ENCODE measurements at places on chromosomes 5 and 9.

DNA sequence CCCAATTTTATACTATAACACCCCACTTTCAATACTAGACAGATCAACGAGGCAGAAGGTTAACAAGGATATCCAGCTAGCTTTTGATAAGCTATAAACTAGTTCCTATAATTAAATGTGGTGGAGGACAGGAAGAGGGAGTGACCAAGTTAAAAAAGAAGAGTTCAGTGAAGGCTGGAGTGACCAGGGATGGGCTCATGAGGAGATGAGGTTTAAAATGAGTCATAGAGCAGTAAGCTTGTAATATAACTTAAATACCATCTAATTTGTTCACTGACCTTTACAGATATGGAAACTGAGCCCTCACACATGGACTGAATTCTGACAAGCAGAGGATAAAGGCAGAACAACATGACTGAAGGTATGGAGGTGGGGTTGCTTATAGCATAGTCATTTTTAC, 284.5 kb downstream of the SPATA31D1 start:
- no peak for DNase-seq

GRCh38 chr5:180646289-180646962, 3.0 kb downstream of the FLT4 start:
- no peak for DNase-seq

DNA sequence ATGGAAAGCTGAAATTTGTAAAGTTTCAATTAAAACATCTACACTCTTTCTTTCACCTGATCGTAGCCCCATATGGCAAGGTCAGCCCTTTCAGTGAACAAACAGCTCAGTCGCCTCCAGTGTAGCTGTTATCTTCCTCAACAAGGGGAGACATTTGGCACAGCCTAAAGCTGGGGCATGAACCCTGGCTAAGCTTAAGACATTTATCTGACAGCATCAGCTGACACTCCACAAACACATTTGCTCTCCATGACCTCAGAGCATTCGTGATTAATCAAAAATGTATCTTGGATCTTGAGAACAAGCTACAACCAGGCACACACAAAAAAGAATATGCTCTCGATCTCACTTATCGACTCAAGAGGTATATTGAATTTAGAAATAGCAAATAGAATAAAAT, 67.3 kb downstream of the POU5F2 start:
- DNase-seq: no peak

DNA sequence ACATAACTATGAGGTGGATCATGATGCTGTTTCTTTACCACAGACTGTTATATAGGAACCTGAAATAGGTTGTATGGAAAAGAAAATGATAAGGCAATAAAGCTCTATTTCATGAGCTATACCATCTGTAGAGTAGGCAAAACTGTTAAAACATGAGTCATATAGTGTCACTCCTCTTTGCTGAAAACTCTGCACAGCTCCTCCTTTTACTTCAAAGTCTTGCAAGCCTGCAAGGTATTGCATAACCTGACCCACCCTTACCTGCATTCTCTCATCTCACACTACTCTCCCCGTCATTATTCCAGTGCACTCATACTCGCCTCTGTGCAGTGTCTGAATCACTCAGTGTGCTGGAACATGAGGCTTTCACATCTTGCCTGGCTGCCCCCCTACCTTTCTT, 790.1 kb downstream of the EFNA5 start:
- DNase-seq: no peak

DNA sequence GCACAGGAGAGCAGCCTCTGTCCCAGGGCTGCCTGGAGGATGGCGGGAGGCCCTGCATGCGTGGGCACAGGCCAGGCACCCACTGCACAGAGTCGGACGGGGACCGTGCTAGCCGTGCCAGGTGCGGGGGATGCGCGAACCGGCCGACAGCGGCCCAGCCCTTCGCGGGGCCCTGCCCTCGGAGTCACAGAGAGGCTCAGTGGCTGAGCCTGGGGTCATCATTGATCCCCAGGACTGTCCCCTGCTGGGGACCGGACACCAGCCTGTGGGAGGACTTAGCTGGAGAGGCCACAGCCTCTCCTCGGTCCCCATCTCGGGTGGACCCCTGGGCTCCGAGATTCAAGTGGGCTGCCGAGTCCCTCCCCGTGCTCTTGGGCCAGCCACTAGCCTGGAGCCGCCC, 19.1 kb upstream of the LAMC3 start:
- DNase-seq: no peak

DNA sequence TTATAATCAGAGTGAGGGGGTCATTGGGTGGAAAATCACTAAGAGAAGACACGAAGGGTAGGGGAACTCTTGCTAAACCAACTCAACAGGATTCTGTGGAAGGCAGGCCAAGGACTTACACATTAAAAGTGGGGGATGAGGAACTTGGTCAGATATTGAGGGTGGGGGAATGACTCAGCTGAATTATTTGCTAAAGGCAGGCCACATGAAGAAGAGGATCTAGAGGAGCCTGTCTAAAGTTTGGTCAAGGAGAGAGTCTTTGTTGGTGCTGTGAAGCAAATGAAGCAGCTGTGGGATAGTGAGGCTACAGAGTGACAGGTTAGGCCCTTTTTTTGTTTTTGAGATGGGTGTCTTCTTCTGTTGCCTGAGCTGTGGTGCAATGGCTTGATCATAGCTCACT, 63.9 kb upstream of the SPRY4 start:
- DNase-seq: no peak

DNA sequence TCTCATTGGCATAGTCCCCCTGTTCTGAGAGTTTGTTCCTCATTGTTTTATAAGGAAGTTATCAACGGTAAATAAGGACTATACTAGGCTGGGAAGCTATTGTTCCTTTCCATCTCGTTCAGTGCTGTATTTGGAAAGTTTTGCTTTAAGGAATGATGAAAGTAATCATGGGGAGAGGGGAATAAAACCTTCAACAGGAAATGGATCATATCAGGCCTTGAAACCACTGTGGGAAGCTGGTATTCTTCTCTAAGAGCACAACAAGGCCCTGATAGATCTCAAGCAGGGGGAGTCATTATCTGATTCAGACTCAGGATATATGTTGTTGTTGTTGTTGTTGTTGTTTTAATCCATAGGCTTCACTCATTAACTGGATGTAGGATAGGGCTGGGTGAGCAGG, 474.5 kb downstream of the ENC1 start:
- DNase-seq: no peak

DNA sequence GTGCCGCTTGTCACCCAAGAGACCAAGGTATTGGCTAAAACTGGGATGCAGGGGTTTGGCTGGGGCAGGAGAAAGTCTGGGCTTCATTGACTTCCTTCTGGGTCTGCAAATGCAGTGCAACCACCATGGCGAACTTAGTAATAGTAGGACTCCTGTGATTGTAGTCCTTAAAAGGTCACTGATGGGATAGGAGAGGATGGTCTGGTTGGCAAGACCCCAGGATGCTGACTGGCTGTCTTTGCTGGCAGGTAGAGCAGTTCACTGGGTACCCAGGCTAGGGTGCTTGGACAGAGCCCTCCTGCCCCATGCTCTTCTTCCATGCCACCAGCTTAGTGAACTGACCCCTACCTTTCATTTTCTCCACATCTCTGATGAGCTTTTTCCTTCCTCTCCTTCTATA, 37.2 kb downstream of the ANGPTL2 start:
- DNase-seq: no peak

DNA sequence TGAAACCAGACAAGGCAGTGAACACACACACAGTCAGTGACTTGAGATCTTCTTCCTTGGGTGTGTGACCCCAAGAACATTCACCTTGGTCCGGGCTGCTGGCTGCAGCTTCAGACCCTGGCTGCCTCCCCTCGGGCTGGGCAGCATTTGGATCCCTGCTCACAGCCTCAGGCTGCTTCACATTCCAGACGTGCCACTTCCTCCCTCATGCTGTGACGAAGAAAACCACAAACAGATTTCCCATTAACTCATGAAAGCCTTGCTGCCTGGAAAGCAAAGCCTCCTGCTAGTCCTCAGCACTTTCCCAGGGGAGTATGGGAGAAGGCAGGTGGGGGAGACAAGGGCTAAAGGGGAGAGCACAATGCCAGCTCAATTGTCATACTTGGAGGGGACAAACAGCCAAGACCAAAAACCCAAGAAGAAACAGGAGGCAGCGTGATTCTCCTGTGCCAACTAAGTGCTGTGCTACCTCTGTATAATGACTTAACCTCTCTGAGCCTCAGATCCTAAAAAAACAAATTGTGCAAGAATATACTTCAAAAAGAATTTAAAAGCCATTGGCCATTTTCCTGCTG, 594.6 kb upstream of the BRINP1 start:
- DNase-seq: peak; percentile 89

DNA sequence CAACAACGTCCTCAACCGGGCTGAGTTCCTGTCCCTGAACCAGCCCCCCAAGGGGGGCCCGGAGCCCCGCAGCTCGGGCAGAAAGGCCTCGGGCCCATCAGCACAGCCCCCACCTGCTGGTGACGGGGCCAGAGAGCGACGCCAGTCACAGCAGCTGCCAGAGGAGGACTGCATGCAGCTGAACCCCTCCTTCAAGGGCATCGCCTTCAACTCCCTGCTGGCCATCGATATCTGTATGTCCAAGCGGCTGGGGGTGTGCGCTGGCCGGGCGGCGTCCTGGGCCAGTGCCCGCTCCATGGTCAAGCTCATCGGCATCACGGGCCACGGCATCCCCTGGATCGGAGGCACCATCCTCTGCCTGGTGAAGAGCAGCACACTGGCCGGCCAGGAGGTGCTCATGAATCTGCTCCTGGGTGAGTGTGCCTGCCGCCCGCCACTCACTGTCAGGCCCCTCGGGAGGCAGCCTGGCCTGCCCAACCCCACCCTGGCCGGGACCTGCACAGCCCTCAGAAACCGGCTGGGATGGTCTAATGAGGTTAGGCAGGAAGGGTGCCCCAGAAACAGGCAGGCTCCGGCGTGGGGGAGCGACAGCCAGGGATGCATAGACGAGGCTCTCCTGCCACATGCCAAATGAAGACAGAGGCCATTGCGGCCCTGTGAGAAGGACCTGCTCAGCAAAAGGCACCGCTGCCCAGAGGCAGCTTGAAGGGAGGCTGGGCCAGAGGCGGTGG, 678 bp downstream of the PLPP7 start:
- DNase-seq: no peak

DNA sequence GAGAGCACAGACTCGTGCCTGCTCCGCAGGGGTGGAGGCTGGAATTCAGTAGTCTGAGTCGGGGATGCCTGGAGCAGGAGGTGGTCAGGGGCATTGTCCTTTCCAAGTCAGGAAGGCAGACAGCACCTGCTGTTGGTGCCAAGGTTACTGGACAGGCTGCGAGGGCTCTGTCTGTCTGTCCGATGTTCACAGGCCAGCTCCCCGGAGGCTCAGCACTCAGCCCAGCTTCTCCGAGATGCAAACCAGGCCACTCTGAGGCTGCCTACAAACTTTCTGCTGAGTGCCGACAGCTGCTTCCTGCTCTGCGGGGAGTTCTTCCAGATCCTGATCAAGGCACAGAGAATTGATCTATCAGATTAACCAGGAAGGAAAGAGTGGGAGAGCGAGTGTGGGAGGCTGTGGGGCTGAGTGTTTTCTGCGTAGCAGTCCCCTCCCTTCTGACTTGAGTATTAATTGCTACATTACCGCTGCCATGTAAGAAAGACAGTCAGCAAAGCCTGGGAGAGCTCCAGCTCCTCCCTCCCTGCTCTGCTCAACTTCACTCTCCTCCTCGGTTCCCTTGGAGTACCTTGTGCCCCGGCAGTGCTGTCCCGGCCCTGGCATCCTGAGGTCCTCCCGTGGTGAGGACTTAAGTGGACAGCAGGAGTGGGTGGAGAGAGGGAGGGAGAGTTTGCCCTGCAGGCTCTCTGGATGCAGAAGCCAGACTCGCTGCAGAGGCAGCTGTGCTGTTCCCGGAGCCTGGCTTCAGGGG, 36.0 kb downstream of the KCNMB1 start:
- DNase-seq: no peak

DNA sequence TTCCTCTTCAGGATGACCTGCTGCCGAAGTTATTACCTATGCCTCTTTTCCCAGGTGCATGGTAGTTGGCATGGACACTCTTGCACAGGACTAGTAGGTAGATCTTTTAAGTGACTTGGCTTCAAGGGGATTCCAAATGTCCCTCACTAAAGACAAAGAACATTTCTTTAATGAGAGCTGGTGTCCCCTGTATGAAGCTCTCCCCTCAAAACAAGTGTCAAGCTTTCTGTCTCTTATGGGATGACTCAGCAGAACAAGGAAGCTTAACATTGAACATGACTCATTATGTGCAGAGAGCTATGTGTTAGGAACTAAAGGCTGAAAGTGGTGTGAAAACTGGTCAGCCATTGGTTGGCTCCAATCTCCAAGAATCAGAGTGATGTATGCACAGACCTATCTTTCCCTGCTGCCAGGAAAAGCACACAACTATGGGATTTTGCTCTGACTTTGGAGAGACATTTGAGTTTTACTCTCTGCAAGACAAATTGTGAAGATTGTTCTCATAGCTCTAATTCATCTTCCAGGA, 120.5 kb downstream of the PRDM6 start:
- DNase-seq: peak; percentile 89

Data from H4 (cell line).